Epithelial cell of proximal tubule (primary cell): ENCODE measurements at places on chromosomes 6 and 20.

DNA sequence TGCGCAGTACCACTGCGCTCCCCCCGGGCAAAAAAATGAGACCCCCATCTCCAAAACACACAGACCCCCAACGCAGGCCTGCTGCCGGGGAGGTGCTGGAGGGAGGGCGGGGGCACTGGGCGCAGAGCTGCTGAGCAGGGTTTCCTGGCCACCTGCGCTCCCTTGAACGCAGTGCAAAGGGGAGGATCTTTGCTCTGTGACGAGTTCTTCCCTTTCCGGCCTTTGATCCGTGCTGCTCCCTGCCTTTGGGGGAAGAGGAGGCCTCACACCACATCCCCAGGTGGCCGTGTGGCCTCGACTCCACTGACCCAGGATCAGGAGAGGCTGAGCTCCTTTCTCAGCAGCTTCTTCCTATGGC is 8.9 kb upstream of the COL20A1 start:
- DNase-seq: no peak

DNA sequence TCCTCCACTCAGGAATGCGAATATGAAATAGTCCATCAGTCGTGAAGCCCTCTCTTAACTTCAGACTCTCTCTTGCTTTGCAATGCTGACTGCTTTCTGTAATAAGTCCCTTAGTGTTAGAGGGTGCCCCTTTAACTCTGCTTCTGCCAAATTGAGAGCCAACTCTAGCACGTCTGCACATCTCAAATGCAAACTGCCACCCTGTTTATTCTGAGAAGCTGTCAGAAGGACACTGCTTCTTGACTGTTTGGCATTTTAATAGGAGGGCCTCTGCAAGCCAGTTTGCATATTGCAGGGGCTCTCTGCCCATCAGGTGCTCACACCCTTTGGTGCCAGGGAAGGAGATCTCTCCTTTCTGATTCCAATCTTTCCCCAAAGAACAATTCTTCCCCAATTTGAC is 589.8 kb upstream of the CDH4 start:
- DNase-seq: no peak

DNA sequence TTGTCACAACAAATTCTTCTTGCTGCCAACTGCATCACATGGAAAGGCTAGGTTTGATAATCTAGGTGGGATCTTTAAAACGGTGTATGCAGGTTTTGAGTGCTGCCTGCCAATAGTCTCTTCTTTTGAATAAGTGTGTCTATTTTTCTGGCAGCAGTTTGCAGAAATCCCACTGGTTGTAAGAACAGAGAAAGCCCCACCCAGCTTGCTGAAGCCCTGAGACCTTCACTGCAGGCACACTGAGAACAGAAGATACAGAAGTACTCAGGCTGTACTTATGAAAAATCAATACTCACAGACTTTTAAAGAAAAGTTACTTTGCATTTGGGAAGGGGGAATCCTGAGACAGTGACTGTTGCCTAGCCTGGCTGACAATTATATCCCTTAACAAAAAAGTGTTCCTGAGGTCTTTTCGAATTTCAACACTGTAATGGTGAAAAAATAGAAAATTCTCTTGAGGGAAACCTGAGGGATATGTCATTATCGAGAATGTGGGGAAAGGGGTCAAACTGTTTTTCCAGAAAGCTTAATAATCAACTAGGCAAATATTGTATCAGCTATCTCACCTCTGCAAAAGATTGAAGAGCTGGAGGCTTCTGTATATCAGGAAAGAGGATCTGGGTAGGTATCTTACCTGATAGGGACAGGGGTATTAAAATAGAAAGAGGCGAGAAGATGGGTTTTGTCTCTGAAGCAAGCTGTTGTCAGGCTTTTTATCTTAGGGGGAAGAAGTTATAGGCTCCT is 199.9 kb downstream of the LRFN2 start:
- no peak for DNase-seq

DNA sequence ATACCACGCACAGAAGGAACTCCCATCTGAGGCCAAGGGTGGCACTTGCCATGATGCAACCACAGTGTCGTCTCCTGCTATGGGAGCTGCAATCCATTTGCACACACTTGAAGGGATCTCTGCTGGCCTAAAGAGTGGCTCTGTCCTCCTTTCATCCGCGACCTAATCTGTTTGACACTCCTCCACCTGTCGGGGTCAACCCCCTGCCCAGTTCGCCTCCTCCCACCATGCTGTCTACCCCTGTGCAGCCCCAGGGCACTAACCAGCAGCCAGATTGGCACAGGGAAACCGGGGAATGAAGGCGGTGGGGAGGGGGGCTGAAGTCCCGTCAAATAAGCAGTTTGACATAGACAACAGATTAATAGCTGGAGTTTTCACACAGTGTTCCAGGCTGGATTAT is 58.1 kb upstream of the FOXQ1 start:
- no peak for DNase-seq

DNA sequence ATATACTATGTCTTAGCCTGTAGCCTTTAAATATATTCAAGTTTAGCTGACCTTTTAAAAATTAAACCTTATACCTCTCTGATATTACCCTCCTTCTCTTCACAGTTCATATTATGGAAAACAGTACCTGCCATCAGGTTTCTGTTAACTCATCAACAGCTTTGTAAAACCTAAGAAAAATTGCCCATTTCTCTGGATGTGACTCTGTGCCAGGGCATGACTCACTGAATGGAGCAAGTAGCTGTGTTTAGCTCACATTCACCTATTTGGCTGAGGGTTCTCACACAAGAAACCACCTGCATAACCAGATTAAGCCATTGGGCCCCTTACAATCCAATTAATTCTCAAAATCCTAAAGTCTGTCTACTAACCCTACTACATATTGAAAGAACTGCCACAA is 678.8 kb upstream of the MARCKS start:
- no peak for DNase-seq
